Natural killer cell (primary cell): ENCODE measurements at places on chromosomes 6 and 20. TPM values are rescaled to one million over a fixed set of nuclear protein-coding genes. Genes with fewer than 3 reads are reported as not detected.

Gene LY6G6C
- not detected for total RNA-seq

DNA sequence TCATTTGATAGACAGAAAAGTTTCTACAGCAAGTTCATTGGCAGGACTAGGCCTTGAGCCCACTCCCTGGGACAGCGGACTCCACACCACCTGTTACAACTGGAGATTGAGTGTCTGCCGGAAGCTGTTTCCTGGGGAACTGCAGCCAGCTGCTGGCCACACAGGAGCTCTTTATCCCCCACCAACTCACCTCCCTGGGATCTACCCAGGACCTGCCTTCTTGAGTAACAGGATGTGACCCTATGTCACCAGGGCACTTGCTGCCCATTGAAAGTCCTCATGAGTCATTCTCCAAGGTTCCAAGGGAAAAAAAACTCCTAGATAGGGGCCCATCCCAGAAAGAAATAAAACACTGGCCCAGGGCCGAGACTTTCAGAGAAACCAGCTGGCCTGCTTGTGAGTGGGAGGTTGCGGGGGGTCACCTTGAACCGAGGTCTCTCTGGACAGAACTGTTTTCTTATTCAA, 37.4 kb upstream of the SLC9A8 start:
- DNase-seq = no peak

GRCh38 chr6:158599635-158600034, 39.7 kb downstream of the TMEM181 start:
- DNase-seq = no peak

Gene TCP11
- total RNA-seq = not detected

DNA sequence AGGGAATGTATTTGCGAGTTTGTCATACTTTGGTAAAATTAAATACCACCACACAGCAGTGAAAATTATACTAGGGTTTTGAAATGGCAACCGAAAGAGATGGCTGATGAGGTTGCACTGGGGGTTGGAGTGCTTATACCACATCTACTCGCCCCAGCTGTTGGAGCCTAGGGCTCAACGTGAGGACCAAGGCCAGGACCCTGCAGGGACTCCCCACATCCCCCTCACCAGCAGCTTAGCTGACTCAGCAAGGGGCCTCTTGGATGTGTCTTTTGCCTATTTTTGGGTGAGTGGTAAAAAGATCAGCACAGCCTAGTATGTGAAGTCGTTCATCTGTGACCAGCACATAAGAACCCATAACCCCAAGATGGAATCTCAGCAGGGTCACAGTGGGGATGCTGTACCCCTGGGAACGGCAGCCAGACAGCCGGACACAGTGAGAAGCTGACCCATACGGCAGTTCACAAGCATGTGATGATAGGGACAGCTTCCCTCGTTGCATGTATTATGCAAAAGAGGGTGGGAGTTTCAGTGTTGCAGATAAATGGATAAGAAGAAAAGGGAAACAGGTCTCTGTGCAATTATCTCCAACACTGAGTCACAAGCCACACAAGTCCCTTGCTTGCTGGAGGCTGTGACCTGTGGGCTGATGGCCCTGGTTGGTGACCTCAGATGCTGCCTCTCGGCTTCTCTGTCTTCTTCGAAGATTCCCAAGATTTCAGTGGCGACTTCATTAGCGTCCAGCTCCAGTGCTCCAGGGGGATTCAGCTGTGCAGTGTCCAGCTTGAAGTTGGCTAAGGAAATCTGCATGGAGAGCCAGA, 20.9 kb upstream of the SPO11 start:
- DNase-seq = no peak

GRCh38 chr20:7989379-7989778, 30.2 kb downstream of the TMX4 start:
- no peak for DNase-seq

Gene CRISP3
- total RNA-seq = not detected

DNA sequence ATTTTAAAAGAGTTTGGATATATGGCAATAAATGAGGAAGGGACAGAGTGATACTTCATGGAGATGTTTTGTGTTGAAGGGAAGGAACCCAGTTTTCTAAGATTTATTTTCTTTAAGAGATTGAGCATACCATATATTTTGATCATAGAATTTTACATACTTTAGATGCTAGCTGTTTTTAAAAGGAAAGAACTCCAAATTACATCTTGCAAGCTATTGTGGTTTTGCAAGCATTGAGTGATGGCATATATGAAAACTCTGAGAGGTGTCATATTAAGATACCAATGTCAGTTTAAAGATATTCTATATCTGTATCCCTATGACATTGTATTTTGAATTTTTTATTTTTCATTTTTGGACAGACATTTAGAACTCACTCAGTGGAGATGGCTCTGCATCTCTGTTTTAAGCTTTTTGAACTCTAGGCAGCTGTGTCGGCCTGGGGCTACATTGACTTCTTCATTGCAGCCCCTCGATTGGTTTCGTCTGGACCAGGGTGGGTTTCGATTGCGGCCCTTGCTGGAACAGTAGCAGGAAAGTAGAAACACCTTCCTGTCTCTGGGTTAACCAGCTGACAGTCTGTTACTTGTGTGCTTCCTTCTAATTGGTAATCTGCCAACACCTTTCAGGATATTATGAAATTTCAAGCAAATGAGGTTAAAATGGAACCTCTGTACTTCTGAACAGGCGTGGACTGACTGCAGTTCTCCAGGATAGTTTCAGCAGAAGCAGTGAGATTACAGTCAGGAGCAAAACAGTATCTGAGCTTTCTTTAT, 14.0 kb downstream of the IGF2R start:
- DNase-seq = no peak
